Right renal cortex interstitium (tissue), 3 donors: ENCODE measurements at places on chromosomes 3 and 15.

DNA sequence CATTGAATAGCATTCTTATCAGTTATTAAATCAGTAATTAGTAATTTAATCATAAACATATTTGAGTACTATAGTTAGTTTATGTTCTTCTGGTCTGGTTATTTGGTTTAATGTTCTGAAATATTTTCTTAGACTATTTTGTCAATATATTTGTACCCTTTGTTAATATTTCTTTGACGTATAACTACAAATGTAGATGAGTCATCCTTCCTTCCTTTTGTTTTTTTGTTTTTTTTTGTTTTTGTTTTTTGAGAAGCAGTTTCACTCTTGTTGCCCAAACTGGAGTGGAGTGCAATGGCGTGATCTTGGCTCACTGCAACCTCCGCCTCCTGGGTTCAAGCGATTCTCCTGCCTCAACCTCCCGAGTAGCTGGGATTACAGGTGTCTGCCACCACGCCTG lies 17.4 kb upstream of the EIF3J start:
- DNase-seq, result no peak

GRCh38 chr3:120182613-120183511 lies 88.6 kb upstream of the GSK3B start:
- DNase-seq, result no peak

- DNase-seq, result no peak
These were observed 203.3 kb downstream of the FEZF2 start for GRCh38 chr3:62169906-62170660.

DNA sequence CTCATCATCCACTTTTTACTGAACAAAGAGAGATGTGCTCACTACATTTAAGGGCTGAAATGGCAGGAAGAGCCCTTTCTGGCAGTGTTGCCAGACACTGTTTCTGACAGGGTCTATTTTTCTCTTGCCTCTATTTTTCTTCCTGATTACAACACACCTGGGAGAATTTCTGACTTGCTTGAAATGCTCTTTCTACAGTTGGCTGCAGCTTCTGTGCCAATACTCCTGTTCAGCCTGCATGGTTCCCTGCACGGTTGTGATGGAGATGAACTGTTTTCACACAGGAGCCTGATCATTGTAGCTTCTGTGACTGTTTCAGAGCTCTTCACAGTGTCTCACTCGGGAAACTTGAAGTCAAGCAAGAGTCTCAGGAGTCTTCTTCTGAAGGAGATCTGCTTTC lies 83.0 kb upstream of the DLG1 start:
- no peak for DNase-seq

DNA sequence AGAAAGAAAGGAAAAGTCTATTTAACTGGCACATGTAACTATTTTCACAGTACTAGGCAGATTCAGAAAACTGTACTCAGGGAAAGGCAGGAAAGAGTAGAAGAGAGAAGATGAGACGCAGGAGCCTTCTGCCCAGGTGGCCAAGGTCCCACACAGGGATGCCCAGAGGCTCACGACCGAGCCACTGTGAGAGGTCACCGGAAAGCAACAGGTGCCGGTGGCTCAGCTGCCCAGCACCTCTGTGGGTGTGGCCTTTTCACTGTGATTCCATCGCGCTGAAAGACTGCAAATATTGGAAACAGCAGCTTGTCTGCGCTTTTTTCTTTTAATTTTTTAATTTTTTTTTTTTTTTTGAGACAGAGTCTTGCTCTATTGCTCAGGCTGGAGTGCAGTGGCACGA lies 226.8 kb downstream of the OCA2 start:
- no peak for DNase-seq

DNA sequence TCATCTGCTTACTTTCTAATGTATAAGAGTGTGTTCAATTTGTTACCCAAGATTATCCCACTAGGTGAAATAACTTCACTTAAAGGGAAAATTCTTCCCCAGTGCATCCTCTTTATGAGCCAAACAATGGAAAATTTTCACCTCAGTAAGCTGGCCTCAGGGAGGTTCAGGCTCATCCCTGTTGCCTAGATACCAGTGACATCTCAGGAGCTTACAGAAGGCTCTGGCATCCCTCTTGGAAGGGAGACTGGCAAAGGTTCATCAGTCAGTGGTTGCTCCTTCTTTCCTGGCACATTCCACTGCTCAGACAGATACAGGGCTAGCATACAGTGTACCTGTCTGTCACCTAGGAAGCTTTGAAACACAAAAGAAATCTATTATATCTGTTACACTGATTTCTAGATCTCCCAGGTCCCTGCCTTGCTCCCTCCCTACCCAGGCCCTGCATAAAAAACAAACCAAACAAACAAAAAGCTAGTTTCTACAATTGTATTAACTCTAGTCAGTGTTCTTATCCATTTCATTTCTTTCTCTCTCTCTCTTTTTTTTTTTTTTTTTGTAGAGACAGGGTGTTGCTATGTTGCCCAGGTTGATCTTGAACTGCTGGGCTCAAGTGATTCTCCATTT lies 1.7 kb downstream of the IP6K2 start:
- DNase-seq, result no peak

- DNase-seq, result no peak
These were observed 20.2 kb downstream of the MYZAP start for GRCh38 chr15:57611938-57612337.

DNA sequence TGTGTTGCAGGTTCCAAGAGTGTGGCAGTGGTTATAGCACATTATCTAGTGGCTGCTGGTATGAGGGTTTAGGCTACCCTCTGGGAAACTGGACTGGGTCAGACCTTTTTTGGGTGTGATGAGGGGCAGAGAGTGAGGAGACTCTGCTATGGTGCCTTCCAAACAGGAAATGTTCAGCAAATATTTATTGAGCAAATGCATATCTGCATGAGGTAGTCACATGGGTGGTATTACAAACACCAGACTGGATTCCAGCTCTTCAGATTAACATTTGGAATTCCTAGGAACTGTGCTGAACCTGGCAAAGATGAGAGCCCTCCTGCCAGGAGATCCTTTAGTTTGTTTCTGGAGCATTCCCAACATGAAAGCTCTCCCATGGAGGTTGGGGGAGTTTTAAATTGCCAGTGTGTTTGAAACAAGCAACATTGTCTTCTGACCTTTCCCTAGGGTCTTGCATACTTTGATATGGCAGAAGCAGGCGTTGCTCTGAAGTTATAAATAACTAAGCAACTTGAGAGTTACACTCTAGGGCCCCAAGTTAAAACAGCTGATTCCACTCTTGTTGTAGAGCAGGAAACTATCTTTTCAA lies 341.2 kb upstream of the C2CD4B start:
- no peak for DNase-seq

- no peak for DNase-seq
These were observed at the start of gene ATP2B2 for GRCh38 chr3:10505050-10505790. ATP2B2 (minus strand) TSS chr3:10505586; CDS start chr3:10449543, 56,043 bp downstream.

DNA sequence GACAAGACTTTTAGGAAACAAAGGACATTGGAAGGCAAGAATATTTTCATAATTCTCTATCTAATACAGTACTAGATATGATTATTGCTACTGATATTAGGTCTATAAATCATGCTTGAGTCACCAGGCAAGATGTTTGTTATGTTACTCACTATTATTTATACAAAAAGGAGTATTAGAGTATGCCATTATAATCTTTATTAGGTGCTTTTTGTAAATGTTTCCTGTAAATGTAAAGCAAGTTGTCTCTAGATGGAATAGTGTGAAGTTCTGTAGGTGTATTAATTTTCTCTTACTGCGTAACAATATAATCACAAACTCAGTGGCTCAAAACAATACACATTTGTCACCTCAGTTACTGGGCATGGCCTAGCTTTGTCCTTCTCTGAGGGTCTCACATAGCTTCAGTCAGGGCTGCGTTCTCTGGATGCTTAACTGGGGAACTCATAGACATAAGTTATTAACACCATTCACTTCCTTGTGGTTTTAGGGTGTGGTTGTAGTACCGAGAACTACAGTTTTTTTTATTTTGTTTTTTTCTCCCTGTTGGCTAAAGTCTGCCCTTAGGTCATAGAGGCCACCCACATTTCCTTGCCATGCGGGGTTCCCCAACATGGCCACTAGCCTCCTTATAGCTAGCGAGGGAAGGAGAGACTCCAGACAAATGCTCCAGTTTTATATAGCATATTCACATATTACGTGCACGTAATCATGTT lies 20.3 kb upstream of the MAP3K13 start:
- DNase-seq, result no peak

GRCh38 chr15:61459785-61460707 lies 230.9 kb upstream of the RORA start:
- DNase-seq, result no peak

GRCh38 chr3:139979991-139980390 lies 45.0 kb downstream of the CLSTN2 start:
- DNase-seq, result no peak

GRCh38 chr3:125200731-125201139 lies 11.8 kb downstream of the SLC12A8 start:
- DNase-seq, result no peak
